Stimulated activated CD8-positive, alpha-beta memory T cell treated with anti-CD3 and anti-CD28 coated beads, Interleukin-7, amount 100 ng/mL, for 1 hour (primary cell): ENCODE measurements at places on chromosomes 12 and 14.

DNA sequence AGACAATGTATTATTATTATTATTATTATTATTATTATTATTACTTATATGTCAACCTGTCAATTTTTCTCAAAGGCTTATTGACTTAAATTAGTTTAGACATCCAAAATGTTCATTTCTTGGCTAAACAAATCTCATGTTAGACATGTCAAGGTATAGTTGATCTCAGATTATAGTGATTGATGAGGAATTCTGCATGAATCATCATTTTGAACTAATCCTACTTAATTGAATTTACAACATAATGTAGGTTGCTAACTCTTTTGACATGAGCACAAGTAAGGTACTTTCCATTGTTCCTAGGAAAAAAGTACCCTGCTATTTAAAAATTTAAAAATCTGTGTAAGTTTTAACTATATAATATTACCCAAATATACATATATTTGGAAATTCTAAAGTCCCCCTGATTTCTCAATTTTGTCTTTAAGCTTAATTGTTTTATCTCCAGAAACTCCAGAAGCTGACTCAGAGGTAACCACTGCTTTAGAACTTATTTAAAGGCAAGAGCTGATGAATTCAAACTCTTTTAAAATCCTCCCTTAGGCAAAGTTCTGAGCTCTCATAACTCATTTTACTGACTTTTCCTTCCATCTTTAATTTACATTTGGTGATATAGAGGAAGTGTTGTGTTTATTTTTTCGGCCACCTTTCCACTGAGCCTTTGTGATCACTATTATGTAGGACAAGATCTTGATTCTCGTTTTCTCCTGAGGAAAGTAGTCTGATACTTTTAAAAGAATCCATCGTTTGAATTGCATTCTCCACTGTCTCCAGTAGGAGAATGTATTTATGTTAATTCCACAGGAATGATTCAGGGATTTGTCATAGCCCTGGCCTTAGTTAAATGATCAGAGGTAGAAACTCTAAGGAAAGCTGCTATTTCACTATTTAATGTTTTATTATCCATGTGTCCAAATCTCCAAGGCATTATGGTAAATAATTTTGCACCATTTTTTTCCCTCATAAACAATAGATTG is 1304.5 kb downstream of the AACS start:
- DNase-seq = no peak

- DNase-seq = no peak
Observed at GRCh38 chr14:65945327-65945726, 532.8 kb downstream of the FUT8 start.

DNA sequence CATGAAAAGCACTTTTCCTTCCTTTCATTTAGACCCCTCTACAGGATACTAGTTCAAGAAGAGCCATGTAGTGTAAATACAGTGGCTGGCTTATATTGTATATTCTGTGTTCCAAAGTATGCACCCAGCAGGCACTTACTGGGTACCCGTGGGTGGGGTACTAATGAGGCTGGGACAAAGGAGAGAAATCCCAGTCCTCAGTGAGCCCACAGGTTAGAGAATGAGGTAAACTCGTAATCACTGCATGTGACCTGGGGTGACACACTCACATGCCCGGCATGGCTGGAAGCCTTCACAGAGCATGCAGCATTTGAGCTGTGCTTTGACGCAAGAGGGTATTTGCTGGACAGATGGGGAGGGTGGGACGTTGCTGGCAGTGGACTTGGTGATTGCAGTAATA is 17.1 kb downstream of the SLC24A4 start:
- no peak for DNase-seq

DNA sequence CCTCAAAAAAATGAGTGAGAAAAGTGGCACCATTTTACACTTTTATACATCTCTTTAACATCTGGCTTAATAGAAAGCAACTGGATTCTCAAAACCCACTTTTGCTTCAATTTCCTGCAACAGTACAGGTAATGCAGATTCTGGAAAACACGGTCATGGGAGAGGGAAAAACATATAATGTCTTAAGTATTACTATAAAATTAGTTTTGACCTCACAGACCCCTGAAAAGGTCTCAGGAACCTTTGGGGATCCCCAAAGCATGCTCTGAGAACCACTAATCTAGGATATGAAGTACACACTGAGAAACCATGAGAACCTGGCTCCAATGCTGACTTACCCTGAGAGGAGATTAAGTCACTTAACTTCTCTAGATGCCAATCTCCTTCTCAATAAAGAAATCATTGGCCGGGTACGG is 64.7 kb downstream of the PPP2R5E start:
- DNase-seq = no peak

DNA sequence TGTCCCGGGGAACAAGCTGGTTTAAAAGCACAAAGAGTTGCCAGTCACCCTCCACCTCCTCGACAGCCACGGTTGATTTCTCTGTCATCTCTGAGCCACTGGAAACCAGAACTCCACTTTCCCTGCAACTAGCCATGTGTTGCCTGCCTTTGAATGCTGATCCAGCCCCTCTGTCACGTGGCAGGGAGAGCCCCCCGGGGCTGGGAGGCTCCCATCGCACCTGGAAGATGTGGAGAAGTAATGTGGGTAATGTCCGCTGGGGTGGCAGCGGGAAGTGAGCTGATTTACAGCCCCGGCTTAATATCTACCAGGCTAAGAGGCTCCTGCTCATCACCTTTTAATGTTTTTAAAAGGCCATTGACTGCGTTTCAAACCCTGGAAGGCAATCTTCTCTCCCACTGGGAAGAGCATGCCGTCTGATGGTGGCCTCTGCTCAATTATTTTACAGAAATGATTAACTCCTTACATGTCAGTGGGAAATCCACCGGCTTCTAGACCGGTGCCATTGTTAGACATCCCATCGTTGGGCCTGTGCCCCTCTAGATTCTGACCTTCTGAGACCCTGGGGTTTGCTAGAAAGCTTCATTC is 7.4 kb downstream of the PRIMA1 start:
- DNase-seq = no peak

DNA sequence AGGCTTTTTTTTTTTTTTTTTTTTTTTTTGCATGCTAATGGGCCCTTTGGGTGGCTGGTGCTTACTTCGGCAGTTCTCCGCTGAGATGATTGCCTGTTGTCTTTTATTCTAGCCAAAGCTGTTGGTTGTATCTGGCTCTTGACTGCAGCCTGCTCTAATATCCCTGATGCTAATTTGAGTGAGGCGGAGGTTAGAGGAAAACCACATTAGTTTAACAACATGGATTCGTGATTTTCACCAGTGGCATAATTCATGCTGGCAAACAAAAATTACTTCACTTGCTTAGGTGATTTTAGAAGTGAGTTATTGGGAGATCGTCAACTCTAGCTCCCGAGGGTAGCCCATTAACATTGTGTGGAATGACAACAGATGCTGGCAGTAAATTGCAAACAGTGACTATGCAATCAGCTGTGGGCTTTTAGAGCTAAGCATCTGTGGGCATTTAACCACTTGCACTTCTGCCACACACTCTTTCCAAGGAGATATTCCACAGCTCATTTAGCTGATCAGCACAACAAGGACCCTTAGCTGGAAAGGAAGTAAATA is 97.6 kb upstream of the ZDHHC17 start:
- DNase-seq = no peak

GRCh38 chr12:30485230-30485890 is 210.3 kb downstream of the IPO8 start:
- DNase-seq = no peak

GRCh38 chr14:90599748-90600507 is 203.1 kb downstream of the CALM1 start:
- no peak for DNase-seq

- no peak for DNase-seq
Observed at GRCh38 chr12:108241986-108242703, 97.0 kb downstream of the CMKLR1 start.

- DNase-seq = no peak
Observed at GRCh38 chr12:76337583-76337982, 10.6 kb downstream of the BBS10 start.
